Stimulated activated CD4-positive, alpha-beta T cell treated with anti-CD3 and anti-CD28 coated beads, Interleukin-4, amount 100 ng/mL, for 1 hour (primary cell): ENCODE measurements at places on chromosomes 11 and 22.

DNA sequence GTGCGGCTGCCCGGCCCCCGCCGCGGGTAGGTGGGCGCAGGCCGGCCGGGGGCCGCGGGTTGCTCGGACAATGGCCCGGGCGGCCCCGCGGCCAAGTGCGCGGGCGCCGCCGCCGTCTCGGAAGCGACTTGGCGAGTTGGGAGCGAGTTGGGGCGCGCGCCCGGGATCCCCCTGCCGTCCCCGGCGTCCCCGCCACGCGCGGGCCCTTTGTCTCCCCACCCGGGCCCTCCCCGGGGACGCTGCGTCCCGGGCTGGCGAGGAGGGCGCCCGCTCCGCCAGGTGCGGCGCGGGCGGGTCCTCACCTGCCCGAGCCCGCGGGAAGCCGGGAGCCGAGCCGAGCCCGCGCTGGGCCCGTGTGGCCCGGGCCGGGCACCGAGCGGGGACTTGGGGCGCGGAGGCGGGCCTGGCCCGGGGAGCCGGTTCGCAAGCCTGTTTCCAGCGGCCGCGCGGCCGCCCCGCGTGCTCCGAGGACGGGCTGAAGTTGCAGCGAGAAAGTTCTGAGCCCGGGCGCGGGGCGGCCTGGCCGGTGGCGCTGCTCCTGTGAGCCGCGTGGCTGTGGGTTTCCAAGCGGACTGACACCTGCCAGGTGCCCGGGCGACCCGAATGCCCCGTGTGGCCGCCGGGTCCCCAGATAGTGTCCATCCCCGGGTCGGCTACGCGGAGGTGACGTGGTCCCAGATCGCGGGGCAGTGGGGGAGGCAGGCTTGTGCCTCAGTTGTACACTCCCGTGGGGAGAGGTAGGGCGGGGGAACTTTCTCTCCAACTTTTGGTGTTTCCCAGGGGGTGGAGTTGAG is 586 bp downstream of the LRP5 start:
- DNase-seq: peak; percentile 26

DNA sequence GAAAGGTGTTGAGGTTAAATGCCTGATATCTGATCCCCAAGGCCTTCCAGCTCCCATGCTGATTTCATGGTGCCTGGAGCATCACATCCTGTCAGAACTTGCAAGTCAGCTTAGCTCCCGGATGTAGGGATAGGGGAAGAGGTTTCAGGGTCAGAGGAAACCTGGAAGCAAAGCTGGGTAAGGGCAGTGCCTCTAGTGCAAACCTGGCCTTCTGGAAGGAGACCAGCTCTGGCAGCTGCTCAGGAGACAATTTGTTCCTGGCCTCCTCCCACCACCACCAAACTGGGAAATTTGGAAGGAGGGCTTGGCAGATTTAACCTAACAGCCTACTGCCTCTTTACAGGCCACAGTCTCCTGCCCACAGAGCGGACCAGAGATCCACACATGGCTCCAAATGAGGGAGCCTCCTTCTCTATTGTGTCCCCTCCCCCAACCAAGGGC is 9.2 kb upstream of the TSKU start:
- no peak for DNase-seq

- DNase-seq: no peak
These were observed 711 bp upstream of the PHF21B start for GRCh38 chr22:45010532-45010900.

GRCh38 chr11:71929491-71929890 is 645 bp downstream of the RNF121 start:
- no peak for DNase-seq

DNA sequence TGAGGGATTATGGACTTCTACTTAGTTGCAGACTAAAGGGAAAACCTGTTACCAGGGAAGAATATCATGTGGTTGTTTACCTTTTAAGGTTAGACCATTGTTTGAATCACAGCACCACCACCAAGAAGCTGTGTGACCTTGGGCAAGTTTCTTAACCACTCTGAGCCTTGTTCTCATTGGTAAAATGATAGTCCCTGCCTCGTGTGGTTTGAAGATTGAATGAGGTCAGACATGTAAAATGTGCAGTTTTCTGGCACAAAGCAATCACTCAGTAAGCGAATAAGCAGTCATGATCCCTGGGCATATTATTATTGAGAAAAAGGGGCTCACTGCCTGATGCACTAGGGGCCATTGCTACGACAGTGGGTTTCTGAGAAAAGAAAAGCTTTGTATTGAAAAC is 28.3 kb downstream of the MOV10L1 start:
- no peak for DNase-seq
